ENCODE measurements at places on chromosomes 3 and 15. TPM values are rescaled to one million over a fixed set of nuclear protein-coding genes. Genes with fewer than 3 reads are reported as not detected.

DNA sequence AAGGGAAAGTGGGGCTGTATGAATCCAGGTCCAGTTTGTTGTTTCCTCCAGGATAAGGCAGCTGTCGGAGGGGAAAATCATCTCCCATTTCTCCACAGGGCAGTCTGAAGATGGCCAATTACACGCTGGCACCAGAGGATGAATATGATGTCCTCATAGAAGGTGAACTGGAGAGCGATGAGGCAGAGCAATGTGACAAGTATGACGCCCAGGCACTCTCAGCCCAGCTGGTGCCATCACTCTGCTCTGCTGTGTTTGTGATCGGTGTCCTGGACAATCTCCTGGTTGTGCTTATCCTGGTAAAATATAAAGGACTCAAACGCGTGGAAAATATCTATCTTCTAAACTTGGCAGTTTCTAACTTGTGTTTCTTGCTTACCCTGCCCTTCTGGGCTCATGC, 911 bp downstream of the CCRL2 start:
- DNase-seq, result no peak

The SLC6A1 gene
- total RNA-seq, result 0.52 TPM

- DNase-seq, result no peak
These were observed 304.5 kb upstream of the SATB1 start for GRCh38 chr3:18729671-18730070.

DNA sequence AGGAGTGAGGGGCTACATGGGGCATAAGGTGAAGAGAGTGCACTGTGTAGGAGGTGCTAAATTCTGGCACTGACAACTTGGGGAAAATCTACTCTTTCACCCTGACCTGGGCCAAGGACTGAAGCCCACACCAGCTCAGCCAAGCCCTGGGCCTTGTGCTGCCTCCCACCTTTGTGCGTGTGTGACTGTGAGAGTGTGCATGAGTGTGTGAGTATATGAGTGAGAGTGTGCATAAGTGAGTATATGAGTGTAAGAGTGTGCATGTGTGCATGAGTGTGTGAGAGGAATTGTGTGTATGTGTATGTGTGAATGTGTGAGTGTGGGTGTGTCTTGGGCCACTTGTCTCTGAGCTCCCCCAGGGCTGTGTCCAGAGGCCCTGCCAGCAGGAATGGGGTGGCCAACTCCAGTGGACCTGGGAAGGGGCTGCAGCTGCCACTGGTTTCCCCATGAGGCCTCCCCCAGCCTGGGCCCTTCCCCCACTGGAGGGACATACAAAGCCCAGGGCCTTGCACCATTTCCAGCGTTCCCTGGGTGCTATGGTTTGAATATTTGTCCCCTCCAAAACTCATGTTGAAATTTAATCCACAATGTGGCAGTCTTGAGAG, 15.2 kb downstream of the C3orf22 start:
- DNase-seq, result no peak

DNA sequence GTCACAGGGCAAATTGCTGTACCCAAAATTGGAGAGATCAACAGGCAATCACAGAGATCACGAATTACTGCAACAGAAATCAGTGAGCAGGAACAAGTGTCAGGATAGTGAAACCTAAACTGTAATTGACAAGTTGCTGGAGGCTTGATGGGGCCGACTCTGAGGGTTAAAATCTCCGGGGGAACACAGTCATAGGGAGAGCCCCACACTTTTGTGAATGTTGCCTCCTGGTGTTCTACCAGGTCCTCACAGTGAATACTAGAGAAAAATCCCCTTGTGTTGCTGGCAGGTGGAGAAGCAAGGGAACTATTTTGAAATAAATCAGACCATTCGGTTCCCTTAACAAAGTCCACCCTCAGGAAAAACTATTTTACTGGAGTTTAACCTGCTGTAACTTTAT, 697.5 kb upstream of the CBLB start:
- DNase-seq, result peak; percentile 53

- no peak for DNase-seq
These were observed 42.4 kb upstream of the DAZL start for GRCh38 chr3:16647668-16648067.

DNA sequence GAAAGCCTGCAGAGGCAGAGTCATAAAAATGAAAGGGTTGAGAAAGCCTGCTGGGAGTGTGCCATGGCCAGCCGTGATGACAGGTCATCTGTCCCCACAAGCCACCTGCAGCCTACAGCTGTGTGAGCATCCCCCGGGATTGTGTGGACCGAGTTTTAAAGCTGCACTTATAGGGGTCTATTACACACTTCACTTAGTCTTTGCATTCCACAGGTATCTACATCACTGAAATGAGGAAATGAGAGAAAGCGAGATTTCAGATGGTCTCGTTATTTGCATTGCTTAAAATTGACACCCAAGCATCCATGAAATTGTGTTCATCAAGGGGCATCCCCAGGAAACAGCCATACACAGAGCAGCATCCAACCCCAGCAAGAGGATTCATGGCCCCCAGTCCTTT, 137.6 kb upstream of the TRIM42 start:
- no peak for DNase-seq

DNA sequence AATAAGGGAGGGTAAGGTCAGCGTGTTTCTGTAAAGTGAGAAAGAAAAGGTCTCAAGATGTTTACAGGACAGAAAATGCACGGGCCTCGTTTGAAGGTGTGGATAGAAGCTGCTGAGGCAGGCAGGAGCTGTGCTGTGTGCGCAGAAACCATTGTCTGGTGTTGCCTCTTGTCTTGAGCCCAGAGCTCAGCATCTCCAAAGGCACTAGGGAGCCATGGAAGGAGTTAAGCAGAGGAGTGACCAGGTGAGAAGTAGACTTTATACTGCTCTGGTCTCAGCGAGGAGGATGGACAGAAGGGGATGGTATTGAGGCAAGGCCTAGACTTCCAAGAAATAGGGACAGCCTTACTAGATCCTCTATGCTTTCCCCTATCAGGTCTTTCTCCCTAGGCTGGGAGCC, 13.0 kb downstream of the CAND2 start:
- no peak for DNase-seq

GRCh38 chr3:184354121-184354728, 7.2 kb downstream of the CLCN2 start:
- DNase-seq, result peak; percentile 69

DNA sequence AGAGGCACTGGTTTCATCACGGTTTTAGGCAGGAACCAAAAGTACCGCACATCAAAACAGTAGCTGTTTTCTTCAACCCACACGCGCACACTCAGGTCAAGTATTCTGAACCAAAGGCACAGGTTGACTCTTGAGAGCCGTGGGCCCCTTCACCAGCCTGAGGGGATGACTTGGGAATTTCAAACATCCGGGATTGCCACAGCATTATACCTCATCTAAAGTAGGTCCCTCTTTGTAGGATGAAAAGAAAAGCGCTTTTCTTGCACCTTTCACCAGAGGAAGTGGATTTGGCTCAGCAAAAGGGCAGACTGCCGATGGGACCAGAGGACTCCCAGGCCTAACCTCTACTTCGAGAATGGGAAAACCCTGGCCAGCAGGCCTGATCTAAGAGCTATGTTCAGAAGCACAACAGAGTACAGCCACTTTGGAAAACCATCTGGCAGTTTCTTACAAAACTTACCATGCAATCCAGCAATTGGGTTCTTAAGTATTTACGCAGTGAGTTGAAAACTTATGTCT, 88.2 kb upstream of the PROK2 start:
- no peak for DNase-seq

The BFSP2 gene
- total RNA-seq, result not detected

GRCh38 chr15:95840004-95840403, 490.5 kb upstream of the NR2F2 start:
- DNase-seq, result no peak

- no peak for DNase-seq
These were observed 191.3 kb downstream of the ZMAT3 start for GRCh38 chr3:178880274-178880673.

GRCh38 chr15:55247311-55247710, 42.3 kb downstream of the RAB27A start:
- DNase-seq, result no peak

GRCh38 chr3:142998439-142998838, 2.9 kb upstream of the U2SURP start:
- no peak for DNase-seq

DNA sequence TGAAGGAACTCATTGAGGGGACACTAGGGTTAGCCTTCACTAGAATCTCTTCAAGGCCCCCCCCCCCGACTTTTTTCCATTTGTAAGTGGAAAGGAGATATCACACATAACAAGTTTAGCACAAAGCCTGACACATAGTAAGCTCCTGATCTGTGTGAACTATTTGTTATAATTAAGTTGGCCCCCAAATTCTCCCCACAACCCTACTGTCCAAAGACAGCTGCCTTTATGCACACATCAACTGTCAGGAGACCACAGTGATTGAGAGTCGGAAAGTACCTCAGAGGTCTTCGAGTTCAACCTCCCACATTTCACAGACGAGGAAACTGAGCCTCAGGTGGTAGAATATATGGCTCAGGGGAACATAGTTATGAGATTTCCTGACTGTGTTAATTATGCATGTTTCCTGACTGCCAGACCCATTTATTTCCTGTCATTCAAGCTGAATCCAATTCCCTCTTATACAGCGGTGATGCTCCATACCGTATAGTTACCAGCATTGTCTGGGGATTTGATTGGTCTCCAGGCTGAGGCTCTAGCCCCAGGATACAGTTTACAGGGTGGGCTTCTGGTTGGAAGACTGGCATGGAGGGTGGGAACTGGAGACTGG, 227.4 kb upstream of the CMC1 start:
- no peak for DNase-seq

DNA sequence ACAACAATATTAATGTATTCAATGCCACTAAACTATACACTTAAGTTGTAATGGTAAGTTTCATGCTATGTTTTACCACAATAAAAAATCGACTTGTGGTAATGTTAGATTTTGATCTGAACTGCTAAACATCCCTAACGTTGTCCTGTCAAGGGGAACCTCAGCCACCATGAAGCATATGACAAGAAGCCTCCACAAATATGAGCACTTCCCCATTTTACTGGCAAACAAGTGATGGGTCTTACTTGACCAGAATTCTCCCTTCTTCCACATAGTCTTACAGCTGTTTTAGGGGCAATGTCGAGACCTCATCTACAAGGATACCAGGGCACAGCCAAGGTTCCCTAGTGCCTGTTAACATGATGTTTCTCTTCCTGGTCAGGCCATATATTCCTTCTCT, 124.2 kb upstream of the ABI3BP start:
- DNase-seq, result no peak

- peak; percentile 94 for DNase-seq
These were observed 53.2 kb upstream of the SRGAP3 start for GRCh38 chr3:9302425-9303181.

The EAF2 gene
- total RNA-seq, result 8.5 TPM

The SNX33 gene
- 10.1 TPM for total RNA-seq

The GUCA1C gene
- not detected for total RNA-seq

The ACAA1 gene
- total RNA-seq, result 3.3 TPM

GRCh38 chr15:25655207-25655948, 207.7 kb downstream of the ATP10A start:
- DNase-seq, result no peak

DNA sequence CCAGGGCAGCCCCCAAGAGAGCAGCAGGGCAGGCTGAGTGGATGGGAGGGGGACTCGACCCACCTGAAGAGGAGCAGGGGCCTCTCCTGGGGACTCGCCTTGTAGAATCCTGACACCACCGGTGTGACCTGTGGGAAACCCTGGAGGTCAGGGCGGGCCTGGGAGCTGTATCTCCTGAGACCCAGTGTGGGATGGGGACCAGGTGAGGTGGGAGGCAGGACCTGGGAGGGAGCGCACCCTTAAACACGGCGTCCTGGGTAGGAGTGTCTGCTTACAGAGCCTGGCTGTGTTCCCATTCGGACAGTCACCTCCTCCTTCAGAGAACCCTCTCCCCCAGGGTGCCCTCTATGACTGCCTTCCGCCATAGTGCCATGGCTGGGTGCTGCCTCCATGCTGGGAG, 27.1 kb downstream of the C15orf39 start:
- no peak for DNase-seq

GRCh38 chr15:80710635-80711554, 15.8 kb downstream of the ABHD17C start:
- no peak for DNase-seq

DNA sequence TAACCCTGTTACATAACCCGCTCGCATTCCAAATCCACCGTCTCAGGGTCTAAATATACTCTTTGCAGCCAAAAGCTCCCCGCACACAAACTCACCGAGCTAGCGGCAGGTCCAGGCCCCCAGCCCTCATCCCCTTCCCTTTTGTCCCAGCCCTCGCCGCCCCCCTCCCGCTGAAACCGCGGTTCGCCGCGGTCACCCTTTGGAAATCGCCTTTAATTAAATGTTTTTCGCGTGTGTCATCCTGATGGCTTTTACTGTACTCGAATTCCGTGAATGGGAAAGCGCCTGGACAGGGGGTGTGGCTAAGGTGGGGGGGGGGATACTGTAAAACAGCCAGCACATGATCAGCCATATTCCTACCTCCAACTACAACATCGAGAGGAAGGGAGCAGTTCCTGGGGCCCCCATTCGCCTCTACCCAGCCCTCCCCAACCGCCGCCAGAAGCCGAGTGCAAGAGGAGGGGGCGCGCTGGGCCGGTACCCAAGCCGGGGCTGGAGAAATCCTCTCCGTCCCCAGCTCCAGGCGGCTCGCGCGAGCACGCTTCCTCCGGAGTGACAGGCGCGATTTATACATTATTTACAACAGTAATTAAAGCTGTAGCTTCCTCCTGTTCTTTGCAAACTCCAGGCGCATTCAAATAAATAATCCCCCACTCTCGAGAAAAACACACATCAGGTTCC, 1.7 kb downstream of the RORA start:
- peak; percentile 55 for DNase-seq

The MYL3 gene
- total RNA-seq, result not detected

DNA sequence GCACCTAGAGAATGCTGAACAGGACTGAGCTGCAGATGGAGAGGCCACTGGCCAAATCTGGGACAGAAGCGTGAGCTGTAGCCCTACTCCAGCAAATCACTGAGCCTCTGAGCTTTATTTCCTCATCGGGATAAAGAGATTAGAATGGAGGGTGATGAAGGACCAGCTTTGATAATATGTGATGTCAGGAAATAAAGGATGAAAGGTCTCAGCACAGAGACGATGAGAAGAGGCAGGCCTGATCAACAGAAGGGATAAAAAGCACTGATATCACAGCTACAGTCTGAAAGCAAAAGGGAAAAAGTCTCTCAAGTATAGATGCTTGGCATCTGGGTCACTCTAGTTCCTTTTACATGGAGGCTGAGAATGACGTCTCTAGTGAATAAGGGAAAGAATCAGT, 70.0 kb downstream of the DHX30 start:
- no peak for DNase-seq

The TM6SF1 gene
- total RNA-seq, result not detected

The MST1R gene
- 0.32 TPM for total RNA-seq

DNA sequence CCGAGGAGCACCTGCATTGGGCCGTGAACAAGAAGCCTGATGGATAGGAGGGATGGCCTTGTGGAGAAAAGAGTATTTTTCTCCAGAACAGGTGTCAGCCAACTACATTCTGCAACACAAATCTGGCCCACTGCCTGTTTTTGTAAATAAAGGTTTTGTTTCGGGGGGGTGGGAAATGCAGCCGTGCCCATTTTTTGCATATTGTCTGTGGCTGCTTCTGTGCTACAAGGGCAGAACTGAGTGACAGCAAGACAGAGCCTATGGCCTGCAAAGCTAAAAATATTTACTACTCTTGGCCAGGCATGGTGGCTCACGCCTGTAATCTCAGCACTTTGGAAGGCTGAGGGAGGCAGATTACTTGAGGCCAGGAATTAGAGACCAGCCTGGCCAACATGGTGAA, 95.9 kb upstream of the AKAP13 start:
- no peak for DNase-seq

GRCh38 chr15:39613271-39613670, 32.4 kb downstream of the THBS1 start:
- no peak for DNase-seq
